ENCODE measurements at places on chromosomes 16 and 17.

DNA sequence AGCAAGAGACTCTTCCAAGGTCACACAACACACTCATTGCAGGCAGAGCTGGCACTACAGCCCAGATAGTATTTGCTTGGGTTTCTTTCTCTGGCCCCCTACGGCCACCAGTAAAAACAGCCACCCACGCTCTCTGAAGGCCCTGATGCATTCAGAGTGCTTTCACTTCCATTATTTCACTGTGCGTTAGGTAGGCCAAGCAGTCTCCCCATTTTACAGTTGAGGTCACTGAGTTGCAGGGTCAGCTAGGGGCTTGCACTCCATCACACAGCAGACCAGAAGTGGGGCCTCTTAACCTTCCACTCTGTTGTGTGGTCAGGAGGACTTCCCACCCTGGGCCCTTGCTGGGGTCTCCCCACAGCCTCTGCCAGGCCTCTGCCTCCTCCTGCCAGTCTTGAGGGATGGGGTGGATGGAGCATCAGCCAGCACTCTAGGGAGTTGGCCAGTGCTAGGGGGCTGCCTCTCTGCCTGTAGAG, 2.5 kb downstream of the TBX21 start:
- DNase-seq: no peak

GRCh38 chr17:38676706-38677504, 2.1 kb upstream of the EPOP start:
- DNase-seq: peak; percentile 67

GRCh38 chr17:74343526-74344284, 17.7 kb downstream of the KIF19 start:
- DNase-seq: no peak

- DNase-seq: peak; percentile 50
Measured at GRCh38 chr17:38322156-38322779, 21.5 kb downstream of the GPR179 start.

GRCh38 chr17:59762049-59762823, 54.8 kb downstream of the VMP1 start:
- DNase-seq: no peak

- DNase-seq: no peak
Measured at GRCh38 chr16:80667251-80667560, 126.4 kb downstream of the DYNLRB2 start.

DNA sequence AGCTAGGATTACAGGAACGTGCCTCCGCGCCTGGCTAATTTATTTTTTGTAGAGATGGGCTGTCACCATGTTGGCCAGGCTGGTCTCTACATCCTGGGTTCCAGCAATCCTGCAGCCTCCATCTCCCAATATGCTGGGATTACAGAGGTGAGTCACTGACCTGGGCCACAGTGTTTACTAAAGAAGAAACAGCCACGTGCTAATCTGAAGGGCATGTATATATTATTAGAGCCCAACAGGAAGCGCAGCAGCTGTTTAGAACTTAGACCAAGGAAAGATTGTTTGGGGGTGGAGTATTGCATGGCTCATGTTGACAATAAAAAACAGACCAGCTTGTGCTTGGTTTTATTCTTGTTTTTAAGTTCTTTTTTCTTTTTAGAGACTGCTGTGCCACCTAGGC, 60.2 kb downstream of the HAPSTR1 start:
- no peak for DNase-seq

DNA sequence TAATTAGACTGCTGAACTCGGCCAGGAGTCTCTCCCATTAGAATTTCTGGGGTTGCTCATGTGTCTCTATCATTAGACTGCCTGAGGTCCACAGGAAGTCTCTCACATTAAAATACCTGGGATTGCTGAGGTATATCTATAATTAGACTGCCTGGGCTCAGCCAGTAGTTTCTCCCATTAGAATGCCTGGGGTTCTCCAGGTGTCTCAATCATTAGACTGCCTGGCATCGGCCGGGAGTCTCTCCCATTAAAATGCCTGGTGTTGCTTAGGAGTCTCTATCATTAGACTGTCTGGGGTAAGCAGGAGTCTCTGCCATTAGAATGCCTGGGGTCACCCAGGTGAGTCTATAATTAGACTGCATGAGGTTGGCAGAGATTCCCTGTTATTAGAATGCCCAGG, 2233.4 kb downstream of the TP53TG3F start:
- no peak for DNase-seq

DNA sequence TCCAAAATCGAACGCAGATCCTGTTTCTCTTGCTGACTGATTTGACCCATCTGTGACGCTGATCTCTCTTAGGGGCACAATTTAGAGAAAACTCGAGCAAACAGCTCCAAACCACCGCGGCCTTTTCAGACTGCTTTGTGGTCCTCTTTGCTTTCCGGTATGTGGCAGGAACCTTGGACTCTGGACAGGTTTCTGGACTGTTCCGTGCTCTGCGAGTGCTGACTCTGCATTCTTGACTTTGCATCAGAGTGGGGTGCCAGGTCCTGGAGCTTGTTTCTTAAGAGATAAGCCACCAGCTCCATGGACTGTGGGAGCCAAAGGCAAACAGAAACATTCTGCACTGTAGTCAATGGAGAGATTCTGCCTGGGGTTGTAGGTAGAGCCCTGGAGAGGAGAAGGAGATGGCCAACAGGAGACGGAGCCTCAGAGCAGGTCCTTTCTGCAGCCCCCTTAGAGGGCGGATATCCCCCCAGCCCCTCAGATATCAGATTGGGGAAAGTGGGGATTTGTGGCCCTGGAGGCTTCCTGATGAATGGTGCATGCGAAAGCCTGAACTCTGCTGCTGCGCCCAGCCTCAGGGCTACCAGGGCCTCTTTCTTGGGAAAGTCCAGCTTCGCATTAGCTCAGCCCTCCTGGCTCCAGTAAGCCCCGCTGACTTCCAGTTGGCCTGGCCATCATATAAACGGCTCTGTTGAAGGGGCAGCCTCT, 65.6 kb downstream of the WIPI1 start:
- no peak for DNase-seq

DNA sequence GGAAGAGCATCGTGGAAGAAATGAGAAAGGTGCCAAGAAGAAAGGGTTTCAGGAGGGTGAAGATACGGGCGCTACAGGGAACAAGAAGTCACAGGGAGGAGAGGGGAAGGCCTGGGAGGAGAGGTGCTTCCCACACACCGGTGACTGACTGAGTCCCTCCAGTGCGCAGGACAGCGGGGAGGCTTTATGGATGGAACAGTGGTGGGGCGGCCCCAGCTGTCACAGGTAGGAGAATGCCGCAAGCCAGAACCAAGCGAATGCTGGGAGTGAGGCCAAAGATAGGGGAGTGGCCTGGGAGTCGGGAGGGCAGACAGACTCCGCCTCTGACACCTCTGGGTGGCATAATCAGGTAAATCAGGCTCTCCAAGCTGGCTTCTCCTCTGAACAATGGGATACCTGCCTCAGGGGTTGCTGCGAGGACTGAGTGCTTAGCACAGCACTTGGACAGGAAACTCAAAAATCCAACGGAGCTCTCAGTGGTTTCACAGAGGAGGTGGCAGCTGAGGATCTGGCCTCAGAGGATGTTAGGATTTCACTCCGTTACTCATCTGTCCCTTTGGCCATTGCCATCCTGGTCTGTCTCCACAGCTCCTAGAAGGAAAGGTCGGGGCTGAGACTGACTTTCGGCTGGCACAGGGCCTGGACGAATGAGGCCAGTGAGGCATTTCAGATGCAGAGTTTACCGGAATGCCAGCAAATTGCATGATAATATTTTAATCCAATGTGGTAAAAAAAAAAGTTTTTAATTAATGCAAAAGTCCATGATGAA, 717 bp upstream of the CNP start:
- peak; percentile 45 for DNase-seq

- no peak for DNase-seq
Measured at GRCh38 chr16:83160287-83161020, 533.7 kb downstream of the CDH13 start.

DNA sequence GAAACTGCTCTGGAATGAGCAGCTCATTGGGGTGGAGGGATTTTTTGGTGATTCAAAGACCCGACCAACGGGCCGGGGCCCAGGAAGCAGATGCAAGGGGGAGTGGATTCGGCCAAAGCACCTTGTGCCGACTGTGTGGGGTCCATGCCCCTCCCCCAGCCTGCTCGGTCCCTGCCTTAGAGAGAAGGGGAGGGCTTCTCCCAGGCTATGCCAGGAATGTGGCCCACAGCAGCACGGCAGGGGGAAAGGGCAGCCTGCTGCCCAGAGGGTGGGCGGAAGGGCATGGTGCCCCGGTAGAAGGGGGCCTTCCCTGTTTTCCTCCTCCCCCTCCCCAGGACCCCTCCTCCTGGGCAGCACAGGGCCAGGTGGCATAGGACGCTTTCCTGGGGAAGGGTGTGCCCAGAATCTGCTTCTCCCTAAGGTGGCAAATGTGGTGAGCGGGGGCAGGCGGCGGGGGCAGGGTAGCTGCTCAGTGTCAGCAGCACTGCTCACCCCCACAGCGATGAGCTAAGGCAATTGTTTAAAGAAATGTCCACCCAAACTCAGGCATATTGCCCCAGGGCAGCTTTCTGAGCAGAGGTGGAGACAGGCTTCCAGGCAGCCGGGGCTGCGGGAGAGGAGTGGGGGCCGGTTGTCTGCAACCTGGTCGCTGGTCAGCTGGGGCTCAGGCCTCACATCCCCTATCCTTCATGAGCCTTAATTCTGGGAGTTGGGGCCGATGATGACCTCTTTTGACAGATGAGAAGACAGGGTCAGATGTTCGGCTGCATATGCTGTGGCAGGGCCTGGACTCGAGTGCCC, 33.9 kb upstream of the MLKL start:
- no peak for DNase-seq

- no peak for DNase-seq
Measured at GRCh38 chr16:54928016-54928356, 2.7 kb upstream of the IRX5 start.

DNA sequence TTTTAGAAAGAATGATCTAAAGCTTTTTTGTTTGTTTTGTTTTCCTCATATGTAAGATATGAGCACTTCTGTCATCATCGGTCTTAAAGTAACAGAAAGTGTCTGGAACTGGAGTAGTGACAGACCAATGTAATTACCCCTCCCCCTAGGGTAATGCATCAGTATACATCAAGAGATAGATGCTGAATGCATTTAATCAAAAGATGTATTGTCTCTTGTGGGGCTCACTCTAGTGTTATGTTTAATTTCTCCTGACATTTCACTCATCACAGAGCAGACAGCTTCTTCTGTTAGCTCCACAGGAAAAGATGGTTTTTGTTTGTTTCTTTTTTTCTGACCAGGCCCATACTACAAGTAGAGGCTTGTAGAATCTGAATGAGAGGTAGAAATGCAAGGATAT, 168.7 kb upstream of the C17orf78 start:
- no peak for DNase-seq

DNA sequence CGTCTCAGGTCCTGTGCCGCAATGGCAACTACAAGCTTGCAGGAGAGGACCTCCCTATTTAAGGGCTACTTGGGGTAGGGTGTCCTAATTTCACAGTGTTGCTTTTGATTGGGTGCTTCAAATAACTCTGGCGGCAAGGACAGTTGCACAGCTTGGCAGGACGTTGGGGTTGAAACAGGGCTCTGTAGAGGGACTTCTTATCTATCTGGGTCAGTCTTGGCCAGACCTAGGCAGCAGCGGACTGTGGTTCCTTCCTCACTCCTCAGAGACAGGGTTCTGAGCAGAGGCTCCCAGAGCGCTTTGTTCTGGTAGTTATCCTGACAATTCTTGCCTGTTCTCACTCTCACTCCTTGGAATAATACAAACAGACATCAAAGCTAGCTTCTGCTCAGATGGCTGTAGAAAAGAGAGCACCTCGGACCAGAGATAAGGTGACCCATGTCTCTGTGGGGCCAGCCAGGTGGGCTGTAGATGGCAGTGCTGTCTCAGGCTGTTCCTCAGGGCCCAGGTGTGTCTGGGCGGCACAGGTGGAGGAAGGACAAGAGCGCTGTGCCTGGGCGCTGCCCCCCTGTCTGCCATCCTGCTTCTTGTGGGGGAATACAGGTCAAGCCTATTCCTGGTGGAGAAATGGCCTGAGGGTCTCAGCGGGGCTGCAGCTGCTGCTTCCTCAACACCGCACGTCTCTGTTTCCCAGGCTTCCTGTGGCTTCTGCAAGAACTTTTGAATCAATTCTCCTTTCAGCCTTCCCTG, 61.0 kb downstream of the PLD6 start:
- DNase-seq: no peak

- DNase-seq: no peak
Measured at GRCh38 chr16:84742641-84743092, 42.9 kb downstream of the USP10 start.

- no peak for DNase-seq
Measured at GRCh38 chr17:48738803-48739526, 10.4 kb upstream of the HOXB13 start.

DNA sequence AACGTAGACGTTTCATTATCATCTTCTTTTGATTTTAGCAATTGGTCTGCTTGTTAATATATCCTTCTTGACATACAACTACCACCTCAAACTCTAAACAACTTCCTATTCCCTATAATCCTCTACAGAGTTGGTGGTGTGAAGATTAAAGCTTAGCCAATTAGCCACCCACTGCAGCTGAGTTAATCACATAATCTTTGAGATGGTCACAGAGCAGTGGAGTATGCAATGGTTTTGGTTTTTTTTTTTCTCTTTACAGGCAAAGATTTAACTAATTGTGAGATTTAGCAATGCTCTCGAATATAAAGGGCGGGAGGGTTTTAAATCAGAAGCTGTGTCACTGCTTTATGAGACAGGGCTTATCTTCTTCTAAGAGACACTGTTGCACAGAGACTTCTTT, 37.0 kb downstream of the STX8 start:
- DNase-seq: no peak

DNA sequence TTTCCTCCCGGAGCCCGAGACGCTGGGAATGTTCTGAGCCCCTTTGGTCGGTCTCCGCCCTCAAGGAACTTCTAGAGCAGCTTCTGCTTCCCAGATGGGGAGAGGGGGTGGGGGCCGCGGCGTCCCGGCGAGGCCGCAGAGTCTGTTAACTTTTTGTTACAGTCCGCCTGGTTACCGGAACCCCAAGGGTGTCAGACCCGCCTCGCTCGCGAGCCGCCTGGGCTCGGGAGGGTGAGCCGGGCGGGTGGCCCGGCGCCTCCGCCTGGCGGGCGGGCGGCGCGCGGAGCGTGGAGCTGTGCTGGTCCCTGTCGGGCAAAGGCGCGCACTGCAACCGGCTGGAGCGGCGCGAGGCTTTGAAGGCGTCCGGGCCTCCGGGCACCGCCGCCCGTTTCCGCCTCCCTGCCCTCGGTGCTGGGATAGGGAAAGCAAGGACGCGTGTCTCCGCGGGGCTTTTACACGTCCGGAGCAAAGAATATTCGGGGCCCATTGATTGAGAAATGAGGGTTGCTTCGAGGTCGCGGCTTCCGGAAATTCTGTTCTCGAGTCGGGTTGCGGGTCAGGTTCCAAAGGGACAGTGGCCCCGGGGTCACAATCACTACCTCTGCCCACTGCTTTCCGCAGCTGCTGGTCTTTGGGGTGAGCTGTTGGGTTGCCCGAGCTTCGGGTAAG, 1.7 kb downstream of the HS3ST3B1 start:
- peak; percentile 79 for DNase-seq

- DNase-seq: no peak
Measured at GRCh38 chr16:84503751-84504395, 586 bp downstream of the MEAK7 start.

- DNase-seq: no peak
Measured at GRCh38 chr16:86930663-86931373, 352.5 kb downstream of the FOXL1 start.

DNA sequence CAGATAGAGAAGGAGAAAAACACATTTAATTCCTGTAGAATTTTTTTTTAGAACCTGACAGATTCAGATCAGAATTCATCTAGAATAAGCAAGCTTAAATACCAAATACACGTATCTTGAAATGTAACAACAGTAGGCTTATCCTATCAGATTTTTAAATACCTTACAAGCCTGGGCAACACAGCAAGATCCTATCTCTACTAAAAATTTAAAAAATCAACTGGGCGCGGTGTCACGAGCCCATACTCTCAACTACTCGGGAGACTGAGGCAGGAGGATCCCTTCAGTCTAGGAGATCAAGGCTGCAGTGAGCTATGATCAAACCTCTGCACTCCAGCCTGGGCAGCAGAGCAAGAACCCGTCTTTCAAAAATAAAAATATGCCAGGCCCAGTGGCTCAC, 13.5 kb downstream of the ACOX1 start:
- no peak for DNase-seq

Measured in stimulated activated CD8-positive, alpha-beta memory T cell treated with anti-CD3 and anti-CD28 coated beads, Interleukin-7, amount 100 ng/mL, for 4 hours (primary cell).